Peyer's patch (tissue), 4 donors: ENCODE measurements at places on chromosomes 4 and X.

DNA sequence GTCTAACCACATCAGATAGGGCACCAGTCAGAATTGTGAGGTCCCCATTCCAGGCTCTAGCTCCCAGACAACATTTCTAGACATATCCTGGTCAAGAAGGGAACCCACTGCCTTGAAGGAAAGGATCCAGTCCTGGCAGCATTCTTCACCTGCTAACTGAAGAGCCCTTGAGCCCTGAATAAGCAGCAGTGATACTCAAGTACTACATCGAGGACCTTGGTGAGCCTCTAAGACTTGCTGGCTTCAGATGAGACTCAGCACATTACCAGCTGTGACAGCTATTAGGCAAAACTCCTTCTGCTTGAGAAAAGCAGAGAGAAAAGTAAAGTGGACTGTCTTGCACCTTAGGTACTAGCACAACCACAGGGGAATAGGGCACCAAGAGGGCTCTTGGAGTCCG is 205.8 kb upstream of the F9 start:
- DNase-seq = no peak

DNA sequence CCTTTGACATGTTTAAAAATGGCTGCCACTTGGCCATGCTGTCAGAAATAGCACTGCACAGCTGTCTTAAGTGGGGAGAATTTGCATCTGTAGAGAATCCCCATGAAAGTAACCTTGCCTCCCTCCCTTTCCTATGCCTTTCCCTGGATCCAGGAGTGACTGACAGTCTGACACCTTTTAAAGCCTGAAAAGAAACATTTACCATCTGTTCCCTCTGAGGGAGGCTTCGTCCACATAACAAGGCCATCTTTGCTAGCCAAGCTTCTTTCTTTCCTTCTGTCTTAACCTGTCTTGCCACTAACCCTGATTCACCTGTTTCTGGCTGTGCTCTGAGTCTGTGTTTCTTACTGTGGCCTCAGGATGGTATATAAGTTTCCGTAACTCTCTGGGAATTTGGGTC is 21.3 kb upstream of the AADAT start:
- DNase-seq = no peak

DNA sequence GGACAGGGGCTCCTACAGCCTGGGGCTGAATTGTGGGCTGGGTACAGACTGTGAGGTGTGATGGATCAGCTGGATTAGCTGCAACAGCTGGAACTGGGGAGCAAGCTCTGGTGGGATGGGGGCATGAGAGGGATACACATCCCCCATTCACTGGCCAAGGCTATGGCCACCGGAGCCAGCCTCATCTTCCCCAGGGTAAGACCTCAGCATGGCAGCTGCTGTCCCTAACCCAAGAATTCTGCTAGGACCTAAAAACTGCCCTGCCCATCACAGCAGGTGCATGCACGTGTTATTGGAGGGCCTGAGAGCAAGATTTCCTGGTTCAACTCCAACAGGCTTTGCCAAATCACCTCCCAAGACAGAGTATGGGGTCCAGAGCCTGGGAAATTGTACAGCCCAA is 258.6 kb upstream of the AGTR2 start:
- DNase-seq = no peak

- DNase-seq = no peak
Observed at GRCh38 chrX:115093191-115093590, 75.8 kb upstream of the IL13RA2 start.

GRCh38 chr4:9979101-9979701 is 42.1 kb downstream of the SLC2A9 start:
- DNase-seq = no peak

DNA sequence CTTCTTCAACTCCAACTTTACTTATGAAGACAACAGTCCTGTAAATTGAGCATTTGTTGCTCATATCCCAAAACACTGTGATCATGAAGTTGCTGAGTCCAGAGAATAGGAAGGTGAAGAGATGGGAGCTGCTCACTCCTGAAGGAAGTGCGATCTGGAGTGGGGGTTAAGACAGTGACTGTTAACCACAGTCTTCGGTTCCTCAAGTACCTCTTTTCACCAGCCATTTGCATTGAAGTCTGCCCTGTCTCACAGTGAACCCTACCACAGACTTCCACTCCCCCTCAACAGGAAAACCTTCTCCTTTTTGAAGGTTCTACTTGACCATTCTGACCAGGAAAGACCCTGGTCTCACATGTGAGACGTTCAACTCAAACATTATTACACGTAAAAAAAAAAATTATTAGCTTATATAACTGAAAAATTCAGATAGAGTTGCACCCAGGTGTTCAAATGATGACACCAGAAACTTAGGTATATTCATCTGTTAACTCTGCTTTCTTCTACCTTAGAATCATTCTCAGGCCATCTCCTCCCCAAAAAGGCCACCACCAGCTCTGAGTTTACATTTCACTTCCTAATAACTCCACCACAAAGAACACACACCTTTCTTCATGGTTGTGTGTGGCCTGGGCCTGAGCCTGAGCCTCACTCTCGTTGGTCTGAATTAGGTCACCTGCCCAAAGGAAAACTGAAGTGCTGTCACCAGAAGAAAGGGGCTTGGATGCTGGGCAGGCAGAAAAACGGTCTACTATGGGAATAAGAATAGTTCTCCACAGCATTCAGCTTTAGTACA is 199.2 kb downstream of the DCTD start:
- no peak for DNase-seq

DNA sequence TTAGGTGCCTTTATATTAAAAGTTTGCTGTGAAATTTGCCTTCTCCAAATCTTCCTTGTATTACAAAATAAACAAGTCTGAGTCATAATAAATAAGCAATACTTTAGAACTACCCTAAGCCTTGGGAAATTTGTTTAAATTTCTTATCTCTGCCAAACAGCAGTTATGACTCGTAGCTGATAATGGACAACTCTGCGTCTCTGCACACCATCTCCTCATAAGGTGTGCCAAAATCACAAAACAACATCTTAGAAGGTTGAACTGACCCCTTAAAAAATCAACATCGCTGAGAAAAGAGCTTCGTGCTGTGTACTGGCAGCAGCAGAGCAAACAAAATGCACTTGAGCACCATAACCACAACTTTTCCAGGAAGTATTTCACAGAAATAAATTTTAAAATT is 22.0 kb downstream of the OR13H1 start:
- no peak for DNase-seq

DNA sequence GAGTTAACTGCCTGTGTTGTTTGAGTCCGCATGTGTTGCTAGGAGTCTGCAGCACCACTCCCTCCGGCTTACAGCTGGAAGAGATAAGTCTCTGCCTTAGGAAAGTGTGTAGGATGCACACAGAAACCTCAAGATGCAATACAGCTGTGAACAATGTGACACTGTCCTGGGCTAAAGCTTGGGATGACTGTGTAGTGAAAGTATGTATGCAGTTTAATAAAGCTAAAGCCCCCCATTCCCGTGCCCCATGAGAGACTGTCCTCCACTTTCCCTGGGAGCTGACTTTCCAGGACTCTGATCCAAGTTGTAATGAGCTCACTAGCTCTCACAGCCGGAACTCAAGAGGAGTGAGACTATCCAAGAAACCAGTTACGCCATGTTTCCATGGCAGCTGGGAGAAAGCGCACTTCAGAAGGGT is 156.6 kb upstream of the FTHL17 start:
- DNase-seq = no peak

- DNase-seq = no peak
Observed at GRCh38 chrX:53320543-53321229, 39.3 kb upstream of the IQSEC2 start.

GRCh38 chr4:74223098-74223497 is 65.2 kb downstream of the MTHFD2L start:
- no peak for DNase-seq

GRCh38 chr4:69710580-69710979 is 49.8 kb downstream of the SULT1B1 start:
- no peak for DNase-seq

DNA sequence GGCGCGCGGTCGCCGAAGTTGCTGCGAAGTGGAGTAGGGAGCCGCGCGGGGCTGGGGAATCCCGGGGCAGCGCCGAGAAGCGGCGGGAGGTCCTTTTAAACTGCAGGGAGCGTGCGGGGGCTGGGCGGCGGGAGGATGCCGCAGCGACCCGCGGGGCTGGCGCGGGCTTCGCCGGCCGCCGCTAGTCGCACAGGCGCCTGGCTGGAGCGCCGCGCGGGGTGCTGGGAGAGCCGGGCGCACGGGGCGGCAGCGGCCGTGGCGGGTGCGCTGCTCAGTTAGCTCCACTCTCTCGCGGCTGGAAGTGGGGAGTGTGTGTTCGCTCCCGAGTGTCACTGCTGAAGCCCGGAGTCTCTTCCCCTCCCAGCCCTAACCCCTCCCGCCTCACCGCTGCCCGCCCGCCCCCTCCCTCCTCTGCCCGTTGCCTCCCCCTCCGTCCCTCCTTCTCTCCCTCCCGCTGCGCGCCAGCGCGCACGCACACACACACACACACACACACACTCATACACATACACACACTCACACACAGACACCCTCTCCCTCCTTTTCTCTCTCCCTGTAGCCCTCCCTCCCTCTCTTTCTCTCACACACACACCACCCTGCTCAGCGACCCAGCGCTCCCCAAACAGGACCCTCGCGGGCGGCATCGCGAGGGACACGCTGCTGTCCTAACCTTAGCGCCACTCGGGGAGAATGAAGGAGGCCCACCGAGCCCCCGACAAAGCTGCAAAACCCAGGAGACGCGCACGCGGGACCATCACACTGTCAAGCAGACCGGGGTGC is at the start of gene NDNF:
TSS of gene NDNF (minus strand) at position 312 of the 780 bp plus-strand sequence. CDS start 26,698 bp downstream, outside the sequence.
- peak; percentile 55 for DNase-seq

GRCh38 chr4:98967786-98968329 is 27.7 kb upstream of the METAP1 start:
- DNase-seq = no peak

DNA sequence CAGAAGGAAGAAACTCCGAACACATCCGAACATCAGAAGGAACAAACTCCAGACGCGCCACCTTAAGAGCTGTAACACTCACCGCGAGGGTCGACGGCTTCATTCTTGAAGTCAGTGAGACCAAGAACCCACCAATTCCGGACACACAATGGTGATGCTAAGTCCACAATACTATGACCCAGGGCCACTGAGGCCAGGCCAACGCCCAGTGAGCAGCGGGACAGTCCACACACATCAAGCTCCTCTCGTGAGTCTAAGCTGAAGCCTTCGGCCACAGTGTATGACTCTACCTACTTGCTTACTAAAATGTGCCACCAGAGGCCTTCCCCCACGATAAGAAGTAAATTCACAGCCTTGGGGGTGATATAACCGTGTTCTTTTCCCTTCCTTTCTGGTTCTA is 10.2 kb upstream of the CDKN2AIP start:
- no peak for DNase-seq

DNA sequence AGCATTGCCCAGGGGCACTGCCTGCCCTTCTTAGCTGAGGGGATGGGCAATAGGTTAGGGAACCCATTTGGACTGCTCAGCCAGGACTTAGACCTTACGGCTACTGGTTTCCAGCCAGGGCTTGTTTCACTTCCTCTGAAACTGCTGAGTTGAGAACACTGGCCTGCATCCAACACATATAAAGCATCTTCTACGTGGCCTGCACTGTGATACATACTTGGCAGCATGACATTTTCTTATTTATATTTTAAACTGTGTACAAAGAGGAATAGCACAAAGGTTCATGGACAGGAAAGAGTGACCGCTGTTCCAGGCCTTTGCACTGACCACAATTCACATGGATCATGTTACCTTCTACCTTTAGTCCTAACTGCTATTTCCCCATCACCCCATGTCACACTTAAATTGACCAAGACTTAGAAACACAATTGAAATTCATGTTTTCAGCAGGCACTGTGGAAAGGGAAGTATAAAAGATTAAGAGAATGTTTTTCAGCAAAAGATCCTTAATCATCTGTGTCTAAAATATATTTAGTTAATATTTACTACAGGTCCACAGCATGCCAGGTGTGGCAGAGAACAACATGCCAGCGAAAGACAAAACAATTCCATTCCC is 43.7 kb downstream of the NLGN4X start:
- no peak for DNase-seq

DNA sequence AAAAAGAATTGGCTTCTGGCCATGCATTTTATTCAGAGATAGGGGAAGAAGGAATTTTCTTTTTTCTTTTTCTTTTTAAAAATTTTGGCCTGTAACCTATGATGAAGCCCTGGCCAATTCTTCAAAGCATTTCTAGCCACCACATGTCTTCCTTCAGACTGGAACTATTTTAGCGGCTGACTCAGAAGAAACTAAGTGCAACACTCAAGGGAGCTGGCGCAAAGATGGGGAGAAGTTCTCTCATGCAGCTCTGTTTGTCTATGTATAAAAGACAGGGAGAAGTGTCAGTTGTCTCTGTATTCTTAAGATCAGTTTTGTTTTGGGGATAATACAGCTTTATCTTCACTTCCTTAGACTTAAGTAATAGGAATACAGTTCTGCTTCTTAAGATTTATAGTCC is 46.1 kb downstream of the MBNL3 start:
- DNase-seq = no peak

GRCh38 chrX:57367649-57368048 is 81.1 kb downstream of the FAAH2 start:
- DNase-seq = no peak

DNA sequence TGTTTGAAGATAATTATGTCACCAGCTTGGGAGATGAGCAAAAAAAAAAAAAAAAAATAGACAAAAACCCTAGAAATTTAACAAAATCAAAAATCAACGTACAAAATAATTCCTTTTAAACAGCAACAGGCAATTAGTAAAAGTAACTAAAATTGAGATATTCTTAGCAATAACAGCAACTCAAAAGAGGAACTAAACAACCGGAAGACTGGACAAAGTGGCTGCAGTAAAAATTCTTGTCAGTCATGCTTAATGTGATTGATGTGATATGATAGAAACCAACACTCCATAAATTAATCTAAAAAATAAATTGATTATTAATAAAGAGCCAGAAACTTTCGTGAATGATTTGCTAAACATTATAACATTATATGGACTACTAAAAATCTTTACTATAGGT is 1534.6 kb upstream of the AGA start:
- no peak for DNase-seq

DNA sequence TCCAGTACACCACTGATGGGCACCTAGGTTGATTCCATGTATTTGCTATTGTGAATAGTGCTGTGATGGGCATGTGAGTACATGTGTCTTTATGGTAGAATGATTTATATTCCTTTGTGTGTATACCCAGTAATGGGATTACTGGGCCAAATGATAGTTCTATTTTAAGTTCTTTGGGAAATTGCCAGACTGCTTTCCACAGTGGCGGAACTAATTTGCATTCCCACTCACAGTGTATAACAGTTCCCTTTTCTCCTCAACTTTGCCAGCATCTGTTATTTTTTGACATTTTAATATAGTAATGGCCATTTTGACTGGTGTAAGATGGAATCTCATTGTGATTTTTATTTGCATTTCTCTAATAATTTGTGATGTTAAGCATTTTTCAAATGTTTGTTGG is 25.9 kb downstream of the CC2D2A start:
- no peak for DNase-seq
